Stimulated activated CD8-positive, alpha-beta memory T cell treated with anti-CD3 and anti-CD28 coated beads, Interleukin-4, amount 100 ng/mL, for 4 hours (primary cell): ENCODE measurements at places on chromosomes 3 and 15.

DNA sequence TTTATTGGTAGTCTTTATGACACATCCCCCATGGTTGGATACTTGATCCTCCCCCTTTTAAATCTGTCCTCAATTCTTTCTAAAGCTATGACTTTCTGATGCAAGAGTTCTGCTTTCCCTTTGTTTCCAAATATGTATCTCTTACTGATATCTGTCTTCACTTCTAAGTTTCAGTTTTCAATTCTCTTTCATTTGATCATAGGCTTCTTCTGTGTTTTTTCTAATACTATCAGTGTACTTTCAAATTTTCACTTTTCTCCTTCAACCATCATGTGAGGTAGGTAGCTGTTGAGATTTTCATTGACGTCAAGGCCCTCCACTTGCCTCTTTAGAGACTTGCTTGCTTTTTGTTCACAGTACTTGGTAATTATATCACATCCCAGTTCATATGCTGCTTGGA is 436.5 kb downstream of the CNTN4 start:
- DNase-seq, result no peak

DNA sequence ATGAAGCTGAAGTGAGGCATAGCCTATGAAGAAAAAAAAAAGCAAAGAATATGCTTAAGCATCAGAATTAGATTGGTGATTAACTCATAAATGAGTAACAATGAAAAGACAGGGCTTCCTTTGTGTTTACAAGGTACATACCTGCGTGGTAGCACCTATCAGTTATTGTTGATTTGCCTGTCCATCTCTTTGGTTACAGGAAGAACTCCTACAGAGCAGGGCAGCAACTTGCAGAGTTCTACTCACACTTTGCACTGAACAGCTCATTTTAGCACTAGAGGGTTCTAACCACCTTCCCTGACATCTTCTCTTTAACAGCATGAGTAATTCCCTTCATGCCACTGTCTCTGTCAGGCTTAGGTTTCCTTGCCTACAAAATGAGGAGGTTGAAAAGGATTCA is 166.0 kb downstream of the DPH6 start:
- DNase-seq, result no peak

DNA sequence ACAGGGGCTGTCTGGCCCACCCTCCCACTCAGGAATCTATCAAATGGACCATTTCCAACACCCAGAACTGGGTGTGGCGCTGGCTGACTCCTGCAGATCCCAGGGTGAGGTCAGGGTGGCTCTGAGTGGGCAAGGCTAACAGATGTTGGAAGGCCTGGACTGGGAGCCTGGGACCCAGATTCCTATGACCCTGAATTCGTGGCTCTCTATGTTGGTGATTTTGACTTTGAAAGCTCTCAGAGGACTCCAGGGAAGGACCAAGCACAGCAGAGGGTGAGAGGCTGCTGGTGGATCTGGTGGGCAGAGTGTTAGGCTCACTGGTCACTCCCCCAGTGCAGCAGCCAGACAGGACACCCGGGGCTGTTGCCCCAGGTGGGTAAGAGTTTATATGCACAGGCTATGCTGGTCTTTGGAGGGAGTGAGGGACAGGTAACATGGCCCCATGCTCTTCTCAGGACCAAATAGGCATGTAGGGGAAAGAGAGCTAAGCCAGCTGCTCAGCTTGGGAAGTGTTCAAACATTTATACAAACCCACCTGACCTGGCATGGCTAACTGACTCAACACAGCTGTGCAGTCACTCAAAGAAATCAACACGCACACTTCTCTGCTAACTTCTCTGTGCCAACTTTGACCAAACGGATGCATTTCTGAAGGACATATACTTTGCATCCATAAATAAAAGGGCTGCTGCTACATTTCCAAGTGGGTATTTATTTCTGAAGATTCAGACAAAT is 62.6 kb upstream of the RAB6B start:
- DNase-seq, result no peak

DNA sequence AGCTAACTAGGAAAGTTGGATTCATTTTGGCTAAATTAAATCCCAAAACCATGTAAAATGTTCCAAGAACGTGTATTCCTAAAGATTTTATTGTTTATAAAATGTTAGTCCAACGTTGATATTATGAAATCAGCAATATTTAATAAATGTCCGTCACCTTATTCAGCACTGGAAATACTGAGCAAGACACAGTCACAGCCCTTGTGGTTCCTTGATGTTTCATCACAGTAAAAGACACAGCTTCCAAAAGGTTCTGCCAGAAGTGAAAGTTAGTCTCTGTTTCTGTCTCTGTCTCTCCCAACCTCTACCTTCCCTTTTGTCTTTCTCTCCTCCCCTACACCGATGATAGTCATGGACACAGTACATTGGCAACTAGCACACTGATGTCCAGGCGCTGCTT is 82.2 kb upstream of the BOC start:
- DNase-seq, result no peak

- DNase-seq, result no peak
These were observed 52.8 kb upstream of the UTS2B start for GRCh38 chr3:191383124-191383523.

DNA sequence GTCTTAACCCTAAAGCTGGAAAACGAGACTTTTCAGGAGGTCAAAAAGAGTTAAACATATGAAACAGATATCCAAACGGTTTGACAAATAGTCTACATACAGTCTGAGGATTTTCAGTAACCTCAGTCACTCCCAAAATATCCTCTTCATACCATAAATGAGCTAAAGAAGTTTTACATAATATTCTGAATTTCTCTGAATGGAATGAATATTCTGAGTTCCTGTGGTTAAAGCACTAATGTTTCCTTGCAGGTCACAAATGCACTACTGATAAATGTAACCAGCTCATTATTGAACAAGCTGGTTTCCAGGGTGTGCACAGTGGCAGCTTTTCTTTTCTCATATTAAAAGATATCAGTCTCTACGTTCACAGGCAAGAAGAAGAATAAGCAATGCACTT is 137.4 kb upstream of the POU1F1 start:
- no peak for DNase-seq

DNA sequence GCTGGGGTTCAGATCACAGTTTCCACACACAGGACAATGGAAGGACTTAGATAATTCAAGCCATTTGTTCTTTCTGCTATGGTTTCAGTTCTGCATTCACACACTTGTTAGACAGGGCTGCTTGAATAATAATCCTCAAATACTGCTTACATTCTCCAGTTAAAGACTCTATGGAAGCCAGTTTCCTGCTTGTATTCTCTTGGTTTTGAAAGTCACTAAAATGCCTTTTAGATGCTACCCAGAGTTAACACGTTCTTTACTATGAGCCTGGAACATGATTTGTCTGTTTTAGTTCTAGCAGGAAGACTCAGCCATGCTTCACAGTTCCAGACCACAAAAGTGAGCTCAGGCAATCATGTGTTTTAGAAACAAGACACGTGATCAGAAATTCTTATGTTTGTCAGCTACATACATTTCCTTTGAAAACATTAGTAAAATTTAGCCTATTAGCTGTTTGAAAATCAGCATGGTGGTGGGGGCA is 152.4 kb downstream of the LEKR1 start:
- DNase-seq, result no peak

DNA sequence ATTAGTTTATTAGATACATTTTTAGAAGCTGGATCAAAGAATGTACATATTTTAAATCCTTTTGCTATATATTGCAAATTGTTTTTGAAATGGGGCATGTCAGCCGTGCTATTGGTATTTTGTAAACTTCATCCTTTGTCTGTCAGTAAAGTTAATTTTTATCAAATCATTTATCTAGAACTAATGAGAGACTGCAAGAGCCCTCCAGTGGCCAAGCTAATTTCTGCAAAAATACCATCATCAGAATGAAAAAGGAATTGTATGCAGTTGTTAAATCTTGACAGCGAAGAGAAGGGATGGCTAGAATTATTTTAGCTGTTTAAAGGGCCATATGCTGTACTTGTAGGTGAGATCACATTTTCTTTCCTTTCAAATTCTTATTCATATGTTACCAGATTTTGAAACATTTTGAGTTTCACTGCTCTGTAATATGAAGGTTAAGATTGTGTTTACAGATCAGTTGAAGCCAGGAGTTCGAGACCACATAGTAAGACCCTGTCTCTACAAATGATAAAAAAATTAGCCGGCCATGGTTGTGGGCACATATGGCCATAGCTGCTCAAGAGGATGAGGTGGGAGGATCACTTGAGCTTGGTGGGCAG is 8.1 kb upstream of the CLDN11 start:
- no peak for DNase-seq

GRCh38 chr3:9884555-9885165 is 4.6 kb upstream of the CIDEC start:
- DNase-seq, result no peak

DNA sequence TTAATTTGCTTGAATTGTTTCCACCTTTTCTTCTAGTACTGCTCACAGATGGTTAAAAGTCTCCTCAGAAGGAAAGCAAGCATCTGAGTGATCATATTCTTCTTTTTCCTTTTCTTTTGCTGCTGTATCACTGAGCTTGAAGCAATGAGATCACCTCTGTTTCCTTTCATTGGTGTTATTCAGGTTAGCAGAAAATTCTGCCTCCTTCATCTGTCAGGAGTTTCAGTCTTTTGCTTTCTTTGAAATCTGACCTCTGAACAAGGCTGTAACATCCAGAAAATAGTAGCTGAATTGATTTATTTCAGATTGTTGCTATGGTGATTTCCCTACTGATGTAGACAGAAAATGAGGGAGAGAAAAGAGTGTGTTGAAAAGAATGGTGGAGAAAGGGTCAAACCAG is 343.0 kb downstream of the MFSD1 start:
- DNase-seq, result no peak

DNA sequence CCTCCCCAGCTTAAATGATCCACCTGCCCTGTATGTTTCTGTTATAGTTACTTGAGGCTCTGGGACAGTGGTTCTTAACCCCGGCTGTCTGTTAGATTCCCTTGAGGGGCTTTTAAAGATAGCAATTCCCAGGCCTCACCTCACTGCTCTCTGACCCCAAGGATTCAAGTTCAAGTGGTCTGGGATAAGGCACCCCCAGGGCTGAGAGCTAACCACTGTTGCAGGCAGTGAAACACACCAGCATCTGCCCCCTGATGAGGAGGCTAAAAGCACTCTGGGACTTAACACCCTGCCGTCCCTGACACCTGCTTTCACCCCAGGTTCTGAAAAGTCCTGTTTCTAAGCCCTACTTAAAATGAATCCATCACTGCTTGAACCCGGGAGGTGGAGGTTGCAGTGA is 103.7 kb downstream of the LRRK1 start:
- no peak for DNase-seq

DNA sequence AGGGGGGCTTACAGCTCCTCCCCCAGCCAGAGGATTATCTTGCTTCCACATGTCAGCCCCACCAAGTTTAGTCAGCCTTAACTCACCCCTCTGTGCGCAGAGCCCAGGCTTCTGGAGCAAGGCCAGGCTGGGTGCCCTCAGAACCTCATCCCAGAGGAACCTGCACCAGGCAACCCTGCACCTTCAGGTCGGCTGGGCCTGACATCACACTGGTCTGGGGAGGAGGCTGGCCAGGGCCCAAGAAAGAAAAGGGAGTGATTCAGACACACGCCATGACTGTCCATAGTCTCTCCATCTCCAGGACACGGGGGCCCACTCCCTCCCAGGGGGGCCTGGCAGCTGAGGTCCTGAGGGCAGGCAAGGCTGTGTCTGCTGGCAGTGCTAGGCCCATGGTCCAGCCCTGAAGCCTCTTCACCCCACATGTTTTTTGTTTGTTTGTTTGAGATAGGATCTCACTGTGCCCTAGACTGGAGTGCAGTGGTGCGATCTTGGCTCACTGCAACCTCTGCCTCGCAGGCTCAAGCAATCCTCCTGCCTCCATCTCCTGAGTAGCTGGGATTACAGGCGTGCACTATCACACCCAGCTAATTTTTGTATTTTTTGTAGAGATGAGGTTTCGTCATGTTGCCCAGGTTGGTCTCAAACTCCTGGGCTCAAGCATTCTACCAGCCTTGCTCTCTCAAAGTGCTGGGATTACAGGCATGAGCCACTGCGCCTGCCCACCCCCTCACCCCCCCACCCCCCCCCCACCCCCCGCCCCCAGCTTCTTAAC is 11.1 kb downstream of the TNK2 start:
- no peak for DNase-seq

DNA sequence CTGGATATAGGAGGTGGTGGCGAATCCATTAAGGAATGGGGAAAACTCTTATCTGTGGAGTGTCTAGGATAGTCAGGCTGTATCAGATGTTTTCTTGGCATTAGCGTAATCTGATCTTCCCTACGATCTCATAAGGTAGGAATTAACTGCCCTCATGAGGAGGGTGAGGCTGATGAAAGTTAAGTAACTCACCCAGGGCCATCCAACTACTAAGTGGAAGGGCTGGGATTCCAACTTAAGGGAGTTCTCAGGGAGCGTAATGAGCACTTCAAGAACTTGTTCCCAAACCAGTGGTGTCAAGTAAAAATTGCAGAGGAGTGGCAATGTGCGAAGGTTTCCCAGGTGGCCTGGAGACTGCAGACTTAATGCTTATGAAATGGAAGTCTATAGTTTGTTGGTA is 55.9 kb upstream of the OSBPL11 start:
- no peak for DNase-seq

- DNase-seq, result no peak
These were observed 259.2 kb upstream of the CCDC54 start for GRCh38 chr3:107117922-107118536.

DNA sequence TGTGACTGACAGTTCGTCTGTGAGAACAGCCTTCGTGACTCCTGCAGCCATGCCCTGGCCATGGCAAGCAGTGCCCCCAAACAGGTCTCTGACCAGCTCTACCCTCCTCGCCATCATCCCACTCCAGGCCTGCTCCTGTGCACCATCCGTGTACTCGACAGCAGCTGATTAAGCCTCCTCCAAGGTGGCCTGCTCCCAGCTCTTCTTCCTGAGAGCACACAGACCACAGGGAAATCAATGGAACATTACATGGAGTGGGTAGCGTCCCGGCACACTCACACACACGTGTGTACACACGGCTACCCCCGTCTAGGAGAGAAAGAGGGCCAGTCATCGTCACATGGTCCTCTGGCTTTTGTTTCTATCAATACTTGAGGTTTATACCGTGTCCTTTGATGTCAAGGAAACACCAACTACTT is 21.1 kb downstream of the ANXA2 start:
- DNase-seq, result no peak

DNA sequence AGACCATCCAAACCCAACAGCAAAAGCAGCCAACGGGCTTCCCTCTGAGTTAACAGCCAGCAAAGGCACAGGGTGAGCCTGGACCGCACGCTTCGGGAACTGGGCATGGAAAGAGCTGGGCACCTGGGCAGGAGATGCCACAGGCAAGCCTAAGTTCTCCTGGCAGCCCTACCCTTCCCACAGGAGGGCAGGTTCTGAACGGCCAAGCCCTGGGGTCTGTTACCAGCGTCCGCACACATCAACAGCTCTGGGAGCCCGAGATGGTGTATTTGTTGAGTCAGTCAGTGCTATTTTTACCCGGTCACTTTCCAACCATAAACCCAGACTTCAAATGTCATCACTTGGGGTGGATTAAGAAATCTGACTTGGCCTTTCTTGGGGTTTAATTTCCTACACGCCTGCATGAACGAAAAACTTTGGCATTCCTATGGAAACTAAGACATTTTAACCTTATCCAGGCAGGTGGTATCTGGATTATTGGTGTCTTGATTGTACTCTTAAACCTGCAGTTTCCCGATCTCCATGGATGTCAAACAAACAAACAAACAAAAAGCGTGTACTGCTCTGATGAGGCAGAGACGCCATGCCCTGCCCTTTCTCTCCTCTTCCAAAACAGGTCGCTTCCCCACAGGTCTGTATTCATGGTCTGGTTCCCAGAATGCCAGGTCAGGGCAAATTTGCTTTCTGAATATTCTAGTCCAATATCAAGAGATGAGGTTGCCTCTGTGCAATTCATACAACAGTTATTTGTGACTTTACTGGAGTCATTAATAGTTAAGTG is 99.7 kb downstream of the XXYLT1 start:
- no peak for DNase-seq

- DNase-seq, result no peak
These were observed 11.3 kb upstream of the MYZAP start for GRCh38 chr15:57580428-57580827.

GRCh38 chr15:71914092-71914491 is 103.7 kb downstream of the NR2E3 start:
- DNase-seq, result no peak
